Glutamatergic neuron (in vitro differentiated cells): ENCODE measurements at places on chromosomes 7 and 10. TPM values are rescaled to one million over a fixed set of nuclear protein-coding genes. Genes with fewer than 3 reads are reported as not detected.

The PRSS1 gene
- total RNA-seq = not detected

The PLOD3 gene
- total RNA-seq = 47.1 TPM

The NOM1 gene
- 18.0 TPM for total RNA-seq

The FZD8 gene
- total RNA-seq = 8.9 TPM

The TMEM270 gene
- not detected for total RNA-seq

The ELAPOR2 gene
- 122 TPM for total RNA-seq

The ANKRD16 gene
- total RNA-seq = 7.5 TPM

The ETV1 gene
- 51.8 TPM for total RNA-seq

The MYL7 gene
- total RNA-seq = 7.6 TPM

The CCL24 gene
- total RNA-seq = not detected

The EGR2 gene
- 0.37 TPM for total RNA-seq

The ASAH2 gene
- total RNA-seq = 11.3 TPM

The NRP1 gene
- total RNA-seq = 100 TPM

The NUTM2A gene
- total RNA-seq = 1.3 TPM

The STARD3NL gene
- 158 TPM for total RNA-seq

The ANKRD61 gene
- total RNA-seq = not detected

The PTPN20 gene
- total RNA-seq = not detected

The SPDYE11 gene
- 0.25 TPM for total RNA-seq

The DOCK1 gene
- total RNA-seq = 19.7 TPM

The SPDYE2 gene
- not detected for total RNA-seq

The SRRT gene
- 213 TPM for total RNA-seq

The SCART1 gene
- 3.8 TPM for total RNA-seq

The SPDYE3 gene
- total RNA-seq = not detected

The LRIT1 gene
- total RNA-seq = not detected

The CREB3L2 gene
- total RNA-seq = 45.4 TPM

The RARRES2 gene
- total RNA-seq = 0.86 TPM

The FAM237B gene
- total RNA-seq = not detected

The PNLIPRP3 gene
- total RNA-seq = not detected

The PAPSS2 gene
- total RNA-seq = 4.7 TPM
